ENCODE measurements at places on chromosomes 3 and 15.
A peak's percentile ranks its signal among the peaks of the same experiment; 100 is the strongest.

- no peak for DNase-seq
Measured at GRCh38 chr15:48006031-48006511, 114.7 kb upstream of the SLC24A5 start.

DNA sequence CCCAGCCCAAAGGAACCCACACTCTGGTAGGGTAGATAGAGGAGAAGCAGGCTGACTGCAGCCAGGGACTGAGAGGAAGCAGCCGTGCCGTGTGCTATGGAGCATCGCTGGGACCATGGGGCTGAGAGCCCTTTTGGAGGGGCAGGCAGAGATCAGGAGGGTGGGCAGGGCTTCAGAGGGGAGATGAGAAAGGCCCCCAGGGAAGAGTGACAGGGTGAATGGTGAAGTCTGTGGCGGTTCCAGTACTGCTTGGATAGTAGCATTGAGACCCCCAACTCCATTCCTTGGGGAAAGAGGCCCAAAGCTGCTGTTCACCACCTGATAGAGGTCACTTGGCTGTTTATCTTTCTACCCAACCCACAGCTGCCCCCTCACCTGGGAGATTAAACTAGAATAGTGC is 80.0 kb upstream of the MRPS22 start:
- no peak for DNase-seq

DNA sequence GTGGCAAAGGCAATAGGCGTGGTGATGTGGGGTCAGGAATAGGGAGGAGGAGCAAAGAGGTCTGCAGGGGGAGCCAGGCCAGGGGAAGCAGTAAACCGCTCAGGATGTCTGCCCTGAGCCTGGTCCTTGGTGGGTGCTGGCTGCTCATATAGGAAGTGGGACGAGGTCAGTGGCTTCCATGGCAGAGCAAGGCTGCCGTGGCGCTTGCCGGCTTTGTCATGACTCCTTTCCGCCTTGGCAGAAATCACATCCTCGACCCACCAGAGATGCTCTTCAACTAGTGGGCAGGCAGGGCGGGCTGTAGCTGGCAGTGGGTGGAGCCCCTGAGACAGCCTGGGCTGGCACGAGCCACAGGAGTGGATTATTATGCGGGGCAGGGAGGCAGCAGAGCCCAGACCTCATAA is 13.1 kb upstream of the SKOR1 start:
- DNase-seq = no peak

DNA sequence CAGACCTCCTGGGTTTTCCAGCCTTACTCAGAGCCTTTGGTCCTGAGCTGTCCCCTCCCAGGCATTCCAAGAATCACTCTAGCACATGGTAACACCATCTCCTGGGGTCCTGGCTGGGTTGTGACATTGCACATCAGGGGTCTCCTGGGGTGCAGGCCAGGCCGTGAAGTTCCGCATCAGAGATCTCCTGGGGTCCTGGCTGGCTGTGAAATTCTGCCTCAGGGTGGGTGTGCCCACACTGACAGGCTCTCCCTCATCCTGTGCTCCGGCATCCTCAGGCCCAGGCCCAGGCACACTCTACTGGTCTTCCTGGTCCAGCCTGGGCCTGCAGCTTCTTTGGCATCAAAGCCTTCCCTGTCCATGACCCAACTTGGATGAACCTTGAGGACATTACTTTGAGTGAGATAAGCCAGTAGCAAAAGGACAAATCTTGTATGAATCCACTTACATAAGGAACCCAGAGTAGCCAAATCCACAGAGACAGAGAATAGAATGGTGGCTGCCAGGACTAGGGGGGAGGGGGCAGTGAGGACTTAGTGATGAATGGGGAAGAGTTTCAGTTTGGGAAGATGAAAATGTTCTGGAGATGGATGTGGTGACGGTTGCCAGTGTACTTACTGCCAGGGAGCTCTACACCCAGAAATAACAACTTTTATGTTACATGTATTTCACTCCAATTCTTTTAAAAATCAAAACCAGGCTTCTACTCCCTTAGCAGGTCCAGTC is 49.1 kb upstream of the KLF13 start:
- DNase-seq = no peak

DNA sequence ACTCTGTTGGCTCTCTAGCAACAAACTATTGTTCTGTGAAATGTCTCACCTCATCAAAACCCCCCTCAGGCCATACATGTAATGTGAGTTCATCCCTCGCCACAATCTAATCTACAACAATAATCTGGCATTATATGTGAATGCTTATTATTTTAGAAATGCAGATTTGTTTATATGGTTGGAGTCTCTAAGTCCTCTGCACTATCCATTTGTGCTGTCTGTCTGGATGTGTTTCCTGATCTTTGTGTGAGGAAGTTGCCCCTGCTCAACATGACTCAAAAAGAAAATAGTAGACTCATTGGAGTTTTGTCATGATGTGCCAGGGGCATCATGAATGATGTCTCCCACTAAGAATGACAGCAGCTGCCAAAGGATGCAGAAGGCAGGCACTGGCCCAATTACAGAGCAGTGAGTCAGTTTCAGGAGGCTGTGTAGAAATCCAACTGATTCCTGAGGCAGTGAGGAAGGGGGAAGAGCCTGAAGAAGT is 161.6 kb upstream of the PDZRN3 start:
- DNase-seq = no peak

- no peak for DNase-seq
Measured at GRCh38 chr3:147497286-147497685, 88.1 kb downstream of the ZIC1 start.

DNA sequence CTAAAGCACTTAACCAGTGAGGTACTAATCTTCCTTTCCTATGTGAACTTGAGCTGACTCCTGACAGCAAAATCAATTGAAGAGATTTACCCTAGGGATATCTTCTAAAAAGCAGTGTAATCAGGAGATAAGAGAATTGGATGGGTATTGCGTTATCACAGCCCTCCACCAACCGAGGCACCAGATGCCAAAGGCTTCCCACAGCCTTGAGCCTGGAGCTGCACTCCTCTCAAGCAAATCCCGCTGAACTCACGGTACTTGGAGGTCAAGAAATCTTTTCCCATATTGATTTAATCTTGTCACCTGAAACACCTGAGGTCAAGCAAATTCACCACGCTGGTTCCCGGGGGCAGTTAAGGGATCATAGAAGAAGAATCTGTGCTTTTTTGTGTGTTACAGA is 346.8 kb downstream of the TBL1XR1 start:
- no peak for DNase-seq

DNA sequence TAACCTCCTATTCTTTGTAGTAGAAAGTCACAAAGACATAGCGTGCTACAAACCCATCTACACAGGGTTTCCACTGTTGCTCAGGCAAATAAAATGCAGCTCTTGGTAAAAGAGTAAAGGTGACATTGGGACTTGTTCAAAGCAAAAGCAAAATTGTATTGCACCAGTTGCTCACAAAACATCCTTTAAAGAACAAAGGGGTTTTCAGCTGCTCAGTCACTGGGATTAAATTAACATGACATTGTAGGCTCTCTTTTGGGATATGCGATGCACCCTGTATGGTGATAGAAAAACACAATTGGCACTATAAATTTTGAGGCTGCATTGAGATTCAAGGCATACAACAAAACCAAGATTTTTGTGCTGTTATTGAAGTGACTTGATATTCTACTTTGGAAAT is 447.3 kb upstream of the CNTN3 start:
- no peak for DNase-seq

- DNase-seq = no peak
Measured at GRCh38 chr15:73888224-73889041, 15.1 kb downstream of the TBC1D21 start.

- no peak for DNase-seq
Measured at GRCh38 chr15:51830276-51830806, 888 bp downstream of the TMOD3 start.

- DNase-seq = no peak
Measured at GRCh38 chr3:118932822-118933558, 101.7 kb downstream of the IGSF11 start.

DNA sequence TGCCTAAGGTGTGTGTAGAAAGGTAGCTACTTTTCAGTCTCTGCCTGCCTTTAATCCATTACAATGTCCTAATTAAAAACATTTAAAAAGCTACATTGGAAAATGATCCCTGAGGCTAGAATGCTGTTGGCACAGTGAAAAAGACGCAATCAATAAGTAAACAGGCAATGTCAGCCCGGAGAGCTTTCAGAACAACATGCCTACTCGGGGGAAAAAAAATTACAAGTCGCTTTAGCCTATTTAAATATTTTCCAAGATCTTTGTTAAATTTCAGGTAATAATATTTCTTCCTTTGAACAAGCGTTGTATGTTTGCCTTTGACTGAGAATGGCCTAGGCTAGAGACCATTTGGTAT is 46.6 kb upstream of the CD47 start:
- no peak for DNase-seq

DNA sequence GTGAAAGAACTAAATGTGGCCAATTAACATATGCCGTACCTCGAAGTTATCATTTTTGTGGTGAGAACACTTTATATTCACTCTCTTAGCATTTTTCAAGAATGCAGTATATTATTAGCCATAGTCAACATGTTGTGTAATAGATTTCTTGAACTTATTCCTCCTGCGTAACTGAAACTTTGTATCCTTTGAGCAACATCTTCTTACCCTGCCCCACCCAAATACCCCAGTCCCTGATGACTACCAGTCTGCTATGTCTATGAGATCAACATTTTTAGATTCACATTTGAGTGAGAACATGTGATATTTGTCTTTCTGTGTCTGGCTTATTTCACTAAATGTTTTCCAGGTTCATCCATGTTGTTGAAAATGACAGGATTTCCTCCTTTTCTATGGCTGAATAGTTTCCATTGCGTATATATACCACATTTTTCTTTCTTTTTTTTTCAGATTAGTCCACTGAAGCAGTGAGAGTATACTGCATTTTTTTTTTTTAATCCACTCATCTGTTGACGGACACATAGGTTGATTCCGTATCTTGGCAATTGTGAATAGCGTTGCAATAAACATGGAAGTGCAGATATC is 12.7 kb upstream of the KBTBD8 start:
- DNase-seq = no peak

GRCh38 chr3:54123776-54124196 is 1.4 kb downstream of the CACNA2D3 start:
- DNase-seq = peak; percentile 25

GRCh38 chr3:133474817-133475216 is 75.0 kb downstream of the BFSP2 start:
- no peak for DNase-seq

GRCh38 chr3:122111974-122112373 is 56.8 kb downstream of the CD86 start:
- DNase-seq = no peak

DNA sequence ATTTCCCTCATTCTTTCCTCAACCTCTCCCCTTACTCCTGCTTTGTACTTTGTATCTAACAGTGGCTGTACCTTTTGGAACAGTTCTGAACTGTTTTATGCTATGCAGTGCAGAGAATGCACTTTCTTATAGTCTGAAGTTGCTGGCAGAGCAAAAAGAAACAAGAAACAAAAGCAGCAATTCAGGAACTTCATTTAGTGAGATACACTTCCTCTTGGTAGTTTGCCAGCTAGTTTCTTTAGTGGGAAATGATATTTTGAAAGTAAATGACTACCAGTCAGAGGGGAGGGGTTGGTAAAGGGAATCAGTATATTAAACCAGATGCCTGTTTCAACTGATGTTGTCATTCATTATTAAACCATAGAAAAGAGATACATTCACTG is 55.0 kb upstream of the CHD2 start:
- peak; percentile 18 for DNase-seq

GRCh38 chr15:31062911-31063310 is 38.6 kb downstream of the TRPM1 start:
- no peak for DNase-seq

- DNase-seq = no peak
Measured at GRCh38 chr3:168570404-168571155, 474.9 kb upstream of the GOLIM4 start.

DNA sequence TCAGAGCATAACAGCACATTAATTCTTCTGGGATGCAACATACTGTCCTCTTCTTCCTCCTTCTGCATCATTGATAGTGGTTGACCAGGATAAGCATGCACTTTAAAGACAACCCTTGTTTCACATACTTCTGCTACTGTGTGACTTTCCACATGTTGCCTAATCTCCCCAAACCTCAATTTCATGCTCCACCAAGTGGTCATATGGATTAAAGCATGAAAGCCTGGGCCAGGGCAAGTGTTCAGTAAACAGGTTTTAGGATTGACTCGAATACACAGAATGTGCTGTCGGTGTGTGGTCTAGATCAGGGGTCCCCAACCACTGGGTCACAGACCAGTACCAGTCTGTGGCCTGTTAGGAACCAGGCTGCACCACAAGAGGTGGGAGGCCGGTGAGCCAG is 22.5 kb upstream of the BFSP2 start:
- no peak for DNase-seq

DNA sequence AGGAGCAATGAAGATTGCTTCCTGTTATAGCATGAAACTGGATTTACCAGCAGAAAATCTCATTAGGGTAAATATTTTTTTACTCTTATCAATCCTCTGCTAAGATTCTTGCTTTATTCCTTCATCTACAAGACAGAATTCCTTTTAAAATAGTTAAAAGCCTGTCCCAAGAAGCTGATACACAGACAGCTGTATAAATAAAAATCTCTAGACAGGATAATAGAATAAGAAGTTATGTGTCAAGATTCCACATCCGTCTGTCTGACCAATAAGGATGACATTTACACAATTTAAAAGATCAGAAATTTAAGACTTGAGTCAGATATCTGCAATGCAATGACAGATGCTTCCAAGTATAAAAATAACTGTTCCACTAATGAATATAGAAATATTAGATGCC is 57.6 kb downstream of the SSR3 start:
- no peak for DNase-seq

DNA sequence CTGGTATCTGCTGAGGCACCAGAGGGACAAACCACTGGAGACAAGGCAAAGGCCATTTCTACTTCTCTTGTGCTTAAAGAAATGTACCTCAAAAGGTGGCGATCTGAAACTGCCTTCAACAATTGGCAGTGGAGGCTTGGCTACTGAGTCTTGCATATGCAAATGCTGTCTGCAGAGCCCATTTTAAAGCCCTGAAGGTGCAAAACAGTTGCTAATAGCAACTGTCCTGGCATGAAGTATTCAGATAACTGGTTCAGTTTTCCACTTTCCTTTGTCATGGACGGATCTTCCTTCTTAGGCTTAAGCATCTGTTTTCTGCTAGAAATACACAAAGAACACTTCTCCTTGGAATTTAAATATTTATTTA is 71.4 kb upstream of the PSMD6 start:
- no peak for DNase-seq

DNA sequence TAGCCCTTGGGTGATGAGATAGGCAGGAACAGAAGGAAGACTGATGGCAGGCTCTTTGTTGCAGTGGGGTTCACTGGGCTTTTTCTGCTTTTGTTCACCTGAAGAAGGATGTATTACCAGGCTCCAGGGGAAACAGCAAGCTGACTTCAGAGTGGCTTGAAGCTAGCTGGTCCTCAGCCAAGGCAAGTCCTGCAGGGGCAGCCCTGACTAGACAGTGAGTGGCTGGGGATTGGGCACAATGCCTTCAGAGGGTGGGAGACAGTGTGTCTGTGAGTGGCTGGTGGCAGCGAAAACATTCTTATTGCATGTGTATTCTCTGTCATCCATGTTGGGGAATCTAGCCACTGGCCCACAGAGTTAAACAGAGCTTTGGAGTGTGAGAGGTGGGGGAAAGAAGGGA is 2.3 kb upstream of the TEX264 start:
- DNase-seq = no peak

All from NCI-H2029 (cell line).